Activated B cell treated with CpG ODN at 0.5 μM for 24 hours (primary cell): ENCODE measurements at places on chromosomes 6 and 20.

DNA sequence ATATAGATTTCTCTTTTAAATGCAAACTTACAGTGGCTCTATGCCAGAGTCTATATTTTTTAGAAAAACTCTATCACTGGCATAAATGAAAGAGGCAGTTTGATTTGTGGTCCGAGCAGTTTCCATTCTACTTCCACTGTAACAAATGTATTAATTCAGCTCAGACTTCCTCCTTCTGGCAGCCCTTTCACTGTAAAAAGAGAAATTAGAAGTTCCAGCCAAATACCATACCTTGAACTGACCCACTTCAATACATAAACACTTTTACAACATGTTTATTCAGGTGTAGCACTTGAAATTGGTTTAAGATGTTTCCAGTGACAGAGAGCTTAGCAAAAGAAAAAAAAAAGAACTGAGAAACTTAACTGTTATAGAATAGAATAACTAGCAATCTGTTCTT lies 99.3 kb downstream of the BMP5 start:
- DNase-seq: no peak

GRCh38 chr6:11021003-11021402 lies 23.1 kb downstream of the ELOVL2 start:
- no peak for DNase-seq

GRCh38 chr6:143078468-143079324 lies 18.0 kb downstream of the AIG1 start:
- DNase-seq: no peak

DNA sequence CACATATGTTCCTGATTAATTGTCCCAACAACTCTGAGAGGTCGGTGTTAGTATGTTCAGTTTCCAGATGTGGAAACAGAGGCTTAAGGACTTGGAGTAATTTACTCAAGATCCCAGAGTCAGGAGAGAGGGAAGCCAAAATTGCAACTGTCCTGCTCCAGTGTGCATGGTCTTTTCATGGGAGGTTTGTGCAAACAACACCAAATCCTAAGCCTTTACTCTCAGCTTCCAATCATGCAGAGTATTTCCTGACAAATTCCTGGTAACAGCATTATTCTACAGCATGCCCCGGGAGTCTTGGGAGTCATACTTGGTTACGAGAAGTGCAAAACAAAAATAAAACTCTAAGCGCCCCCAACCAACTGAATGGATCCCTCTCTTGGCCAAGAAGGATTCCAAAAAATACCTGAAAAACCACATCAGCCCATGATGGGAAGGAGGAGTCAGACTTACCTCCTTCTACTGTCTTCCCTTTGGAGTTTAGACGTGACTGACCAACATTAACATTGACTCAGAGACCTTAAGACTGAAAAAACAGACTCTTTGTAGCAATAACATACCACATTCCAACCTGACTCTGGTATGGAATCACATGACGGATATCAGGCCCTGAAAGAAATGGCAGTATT lies 30.8 kb upstream of the PPP1R3G start:
- DNase-seq: no peak

DNA sequence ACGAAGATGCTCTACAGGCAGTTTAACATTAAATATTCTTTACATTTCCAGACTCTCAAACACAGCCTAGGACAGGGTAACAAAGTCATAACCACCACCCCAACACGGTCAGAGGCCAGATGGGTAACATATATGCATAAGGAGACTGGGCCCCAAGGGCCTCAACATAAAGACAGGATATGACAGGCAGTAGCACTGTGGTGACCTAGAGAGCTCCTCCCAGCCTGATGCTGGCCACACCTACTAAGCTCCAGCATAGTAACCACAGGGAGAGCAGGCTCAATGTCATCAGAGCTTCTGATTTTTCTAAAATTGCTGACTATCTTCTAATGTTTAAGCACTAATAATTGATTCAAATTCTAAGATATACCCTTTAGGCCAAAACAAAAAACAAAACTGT lies 21.7 kb downstream of the SMLR1 start:
- no peak for DNase-seq

- no peak for DNase-seq
Observed at GRCh38 chr6:100504786-100505737, 40.3 kb upstream of the SIM1 start.

DNA sequence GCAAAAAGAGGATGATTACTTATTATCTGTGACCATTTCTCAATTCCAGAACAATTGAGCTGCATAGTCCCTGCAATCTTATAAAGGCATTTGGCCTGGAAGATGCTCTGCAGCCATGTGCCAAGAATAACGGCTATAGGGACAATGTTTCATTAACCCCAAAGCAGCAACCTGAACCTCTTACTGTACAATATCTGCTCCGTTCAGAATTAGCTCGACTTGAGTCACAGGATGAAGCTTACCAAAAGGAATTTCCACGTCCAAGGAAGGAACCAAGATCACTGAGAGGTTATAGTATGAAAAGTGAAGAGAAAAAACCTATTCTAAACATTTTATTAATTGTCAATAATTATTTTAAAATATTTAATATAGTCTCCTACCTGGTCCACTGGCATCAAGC lies 167.3 kb upstream of the GMDS start:
- no peak for DNase-seq

- no peak for DNase-seq
Observed at GRCh38 chr20:40925829-40926510, 102.7 kb upstream of the TOP1 start.

- DNase-seq: no peak
Observed at GRCh38 chr20:46962452-46963195, 68.0 kb downstream of the EYA2 start.

DNA sequence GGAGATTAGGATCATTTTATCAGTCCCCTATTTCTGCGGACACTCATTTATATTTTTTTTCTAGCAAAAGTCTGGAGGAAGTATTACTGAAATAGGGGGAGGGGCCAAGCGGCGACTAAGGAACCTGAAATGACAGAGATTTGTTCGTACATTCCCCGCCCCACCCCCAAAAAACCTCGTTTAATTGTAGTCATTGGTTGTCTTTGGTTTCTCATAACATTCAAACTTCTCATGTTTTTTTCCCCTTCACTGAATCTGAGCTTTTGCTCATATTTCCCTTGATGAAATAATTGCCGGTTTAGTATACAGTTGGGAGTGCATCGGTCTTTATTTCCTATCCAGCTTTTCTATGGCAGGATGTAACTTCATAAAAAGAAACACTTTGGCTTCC lies 768 bp upstream of the FYN start:
- no peak for DNase-seq

- DNase-seq: no peak
Observed at GRCh38 chr6:148892247-148892646, 145.4 kb downstream of the UST start.

- no peak for DNase-seq
Observed at GRCh38 chr20:47574616-47575364, 73.1 kb downstream of the NCOA3 start.

DNA sequence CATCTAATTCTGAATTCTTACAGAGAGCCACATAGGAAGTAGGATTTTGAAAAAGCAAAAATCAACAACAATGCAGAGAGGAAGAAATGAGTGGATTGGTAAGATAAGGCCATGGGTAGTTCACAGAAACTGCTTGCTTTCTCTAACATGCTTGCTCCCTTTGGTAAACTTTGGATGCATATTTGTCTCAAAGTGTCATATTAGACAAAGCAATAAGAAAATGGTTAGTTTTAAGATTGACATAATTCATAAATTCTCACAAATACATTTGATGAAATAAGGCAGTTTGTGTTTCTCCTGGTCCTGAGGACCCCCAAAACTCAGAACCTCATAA lies 31.7 kb downstream of the UTRN start:
- DNase-seq: no peak

- DNase-seq: peak; percentile 56
Observed at GRCh38 chr20:17856024-17856564, 112.5 kb downstream of the SNX5 start.

DNA sequence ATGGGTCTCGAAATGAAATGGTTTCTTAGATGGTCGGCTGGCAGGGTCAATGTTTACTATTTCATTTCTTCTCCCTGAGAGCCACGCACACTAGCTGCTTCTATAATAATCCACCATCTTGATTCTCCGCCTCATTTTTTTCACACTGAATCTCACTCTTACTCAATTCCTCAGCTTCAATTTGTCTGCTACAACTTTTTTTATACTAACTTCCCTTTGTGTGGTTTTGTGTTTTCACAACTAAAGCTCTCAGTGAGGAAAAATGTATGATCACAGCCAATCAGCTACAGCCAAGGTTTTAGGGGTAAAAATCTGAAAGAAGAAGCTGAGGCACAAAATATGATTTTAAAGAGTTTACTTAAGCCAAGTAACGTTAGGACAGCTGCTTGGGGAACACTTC lies 1309.4 kb downstream of the EPHA7 start:
- no peak for DNase-seq

- DNase-seq: no peak
Observed at GRCh38 chr6:70131528-70131927, 171.4 kb downstream of the COL9A1 start.

GRCh38 chr20:45798935-45799642 lies 7.3 kb downstream of the DNTTIP1 start:
- DNase-seq: peak; percentile 25

DNA sequence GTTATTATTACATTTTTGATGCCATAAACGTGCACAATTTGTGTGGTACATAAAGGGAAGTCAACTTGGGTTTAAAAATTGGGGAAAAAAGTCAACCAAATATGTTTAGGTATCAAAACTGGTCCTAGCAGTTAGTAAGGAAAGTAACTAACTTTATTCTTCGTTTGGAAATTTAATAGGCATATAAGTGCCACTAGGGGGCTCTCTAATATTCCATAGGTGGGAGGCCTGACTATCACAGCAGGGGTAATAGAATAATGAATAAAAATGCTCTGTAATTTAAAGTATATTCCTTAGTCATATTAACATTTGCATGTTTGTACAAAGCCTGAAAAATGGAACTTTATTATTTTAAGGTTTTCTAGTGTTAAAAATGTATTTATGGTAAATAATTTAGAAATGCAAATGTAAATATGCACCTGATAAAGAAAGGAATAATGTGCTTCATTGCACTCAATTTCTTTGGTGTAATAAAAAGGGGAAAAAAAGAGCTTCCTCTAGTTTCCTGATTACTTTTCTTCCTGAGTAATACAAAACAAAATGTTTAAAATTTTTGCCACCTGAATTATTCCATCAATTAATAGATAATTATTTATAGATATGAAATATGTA lies 125.7 kb upstream of the HDAC2 start:
- DNase-seq: no peak

DNA sequence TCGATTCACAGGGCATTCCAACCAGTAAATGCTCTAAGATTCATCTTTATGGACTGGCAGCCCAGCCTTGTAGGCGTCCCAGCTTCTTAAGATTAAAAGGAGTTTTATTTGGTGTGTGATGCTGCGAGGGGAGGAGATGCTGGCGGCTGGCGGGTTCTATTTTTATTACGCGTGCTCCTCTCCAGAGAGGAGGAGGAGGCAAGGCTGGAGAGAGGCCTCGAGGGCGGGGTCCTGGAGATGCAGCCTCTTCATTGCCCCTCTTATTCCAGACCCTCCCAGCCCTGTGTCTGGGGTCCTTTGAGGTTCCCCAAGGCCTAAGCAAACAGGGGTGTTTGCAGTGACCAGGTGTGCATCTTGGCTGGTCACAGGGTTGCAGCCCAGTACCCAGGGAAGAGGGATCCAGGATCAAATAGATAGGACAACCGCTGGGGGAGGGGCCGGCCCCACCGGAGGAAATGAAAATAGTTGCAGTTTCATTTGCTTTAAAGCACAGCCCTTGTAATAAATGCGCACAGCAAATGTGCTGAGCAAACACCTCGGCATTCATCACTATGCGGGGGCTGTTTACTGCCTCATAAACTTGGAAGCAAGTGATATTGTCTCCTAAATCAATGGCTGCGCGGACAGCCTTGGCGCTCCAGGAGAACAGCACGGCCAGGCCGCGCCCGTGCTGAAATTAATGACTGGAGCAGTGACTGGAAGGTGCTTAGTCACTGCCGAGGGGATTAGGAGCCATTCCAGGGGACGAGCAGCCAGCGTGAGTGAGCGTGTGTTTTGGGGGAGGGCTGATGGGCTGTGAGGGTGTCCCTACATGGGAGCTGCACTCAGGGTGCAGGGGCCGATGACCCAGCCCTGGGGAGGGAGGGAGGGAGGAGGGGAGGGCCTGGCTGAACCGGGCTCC lies 83.0 kb downstream of the TMEM242 start:
- no peak for DNase-seq

DNA sequence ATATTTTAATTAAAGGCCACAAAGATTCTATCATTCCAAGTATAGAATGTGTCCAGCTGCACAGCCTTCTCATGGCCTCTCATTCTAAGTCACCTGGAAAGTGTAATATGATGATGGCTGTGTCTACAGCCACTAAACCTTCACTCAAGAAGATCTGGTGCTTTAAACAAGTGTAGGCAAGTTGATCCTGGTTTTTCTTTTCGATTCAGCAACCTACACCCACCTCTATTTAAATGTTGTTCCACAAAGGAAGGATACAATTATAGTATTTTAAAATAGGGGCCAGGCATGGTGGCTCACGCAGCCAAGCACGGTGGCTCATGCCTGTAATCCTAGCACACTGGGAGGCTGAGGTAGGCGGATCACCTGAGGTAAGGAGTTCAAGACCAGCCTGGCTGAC lies 25.5 kb upstream of the DST start:
- DNase-seq: no peak
